ENCODE measurements at places on chromosomes 3 and 15.
A peak's percentile ranks its signal among the peaks of the same experiment; 100 is the strongest.

DNA sequence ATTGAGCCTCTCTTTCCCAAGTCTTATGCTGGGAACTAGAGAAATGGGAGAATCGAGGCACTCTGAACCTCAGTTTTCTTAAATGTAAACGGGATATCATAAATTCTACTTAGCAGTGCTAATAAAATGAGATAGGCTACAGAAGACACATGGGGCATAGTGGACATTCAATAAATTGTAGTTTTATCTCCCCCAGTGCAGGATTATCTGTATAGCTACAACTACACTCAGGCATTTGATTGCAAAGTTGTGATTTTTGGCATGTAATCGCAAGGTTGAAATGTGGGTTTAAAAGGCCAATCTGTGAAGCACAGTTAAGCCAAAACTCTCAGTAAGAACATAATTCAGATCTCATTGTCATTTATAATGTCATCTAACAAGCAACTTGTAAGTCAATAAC, 413.7 kb upstream of the LMCD1 start:
- DNase-seq = no peak

- peak; percentile 89 for DNase-seq
These were observed 18.8 kb downstream of the PSTPIP1 start for GRCh38 chr15:77013776-77014131.

- peak; percentile 30 for DNase-seq
These were observed 19.6 kb upstream of the TASOR start for GRCh38 chr3:56702490-56703315.

GRCh38 chr15:42730135-42730534, 6.8 kb downstream of the CDAN1 start:
- no peak for DNase-seq

- DNase-seq = no peak
These were observed 524.9 kb upstream of the PROK2 start for GRCh38 chr3:72309661-72310418.

DNA sequence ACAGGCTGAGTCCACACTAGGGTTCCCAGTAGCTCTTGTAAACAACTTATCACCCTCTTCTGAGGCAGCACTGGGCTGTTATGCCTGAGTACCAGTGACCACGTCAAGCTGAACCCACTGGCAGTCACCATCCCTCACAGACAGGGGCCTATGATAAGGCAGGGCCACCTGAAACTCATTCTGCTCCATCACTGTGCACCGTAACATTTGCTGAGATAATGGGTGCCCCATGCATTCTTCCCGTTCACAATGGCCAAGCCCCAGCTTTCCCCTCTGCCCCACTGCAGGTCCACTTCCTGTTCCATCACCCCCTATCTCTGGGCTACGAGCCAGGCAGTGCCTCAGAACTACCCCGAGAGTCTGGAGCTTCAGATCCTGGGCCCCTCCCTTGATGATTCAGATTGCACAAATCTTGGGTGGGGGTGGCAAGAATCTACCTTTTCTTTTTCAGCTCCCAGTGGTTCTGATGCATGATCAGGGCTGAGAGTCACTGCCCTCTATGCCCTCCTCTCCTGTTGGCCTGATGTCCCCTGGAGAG, 158.0 kb downstream of the RAB11A start:
- no peak for DNase-seq

- DNase-seq = no peak
These were observed 8.3 kb downstream of the LMCD1 start for GRCh38 chr3:8509961-8510360.

GRCh38 chr3:134336587-134336986, 37.7 kb downstream of the AMOTL2 start:
- DNase-seq = no peak

DNA sequence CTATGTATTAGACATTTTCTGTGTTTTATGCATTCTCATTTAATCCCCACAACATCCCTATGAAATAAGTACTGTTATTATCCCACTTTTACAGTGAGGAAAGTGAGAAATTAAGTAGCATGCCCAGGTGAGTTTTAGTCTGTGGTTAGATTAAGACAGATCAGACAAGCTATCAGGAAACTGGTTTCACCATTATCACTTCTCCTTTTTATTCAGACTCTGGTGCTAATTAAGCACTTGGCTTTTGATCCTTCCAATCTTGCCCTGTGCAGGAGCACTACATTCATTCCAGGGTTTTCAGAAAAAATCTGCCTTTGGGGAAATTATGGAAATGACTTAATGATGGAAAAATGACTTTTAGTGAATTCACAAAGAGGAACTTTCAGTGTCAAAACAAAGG, 115.2 kb downstream of the TMEM108 start:
- no peak for DNase-seq

GRCh38 chr3:129633751-129634481, 27.4 kb upstream of the PLXND1 start:
- no peak for DNase-seq

DNA sequence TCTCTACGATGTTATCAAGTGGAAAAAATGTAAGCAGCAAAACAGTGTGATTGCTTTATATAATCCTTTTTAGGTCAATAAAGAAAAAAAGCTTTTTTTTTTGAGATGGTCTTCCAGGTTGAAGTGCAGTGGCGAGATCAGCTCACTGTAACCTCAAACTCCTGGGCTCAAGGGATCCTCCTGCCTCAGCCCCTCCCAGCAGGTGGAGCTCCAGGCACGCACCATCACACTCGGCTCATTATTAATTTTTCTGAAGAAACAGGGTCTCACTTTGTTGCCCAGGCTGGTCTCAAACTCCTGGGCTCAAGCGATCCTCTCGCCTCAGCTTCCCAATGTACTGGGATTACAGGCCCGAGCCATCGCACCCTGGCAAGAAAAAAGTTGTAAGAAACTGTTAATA, 17.3 kb downstream of the RNF168 start:
- peak; percentile 30 for DNase-seq

DNA sequence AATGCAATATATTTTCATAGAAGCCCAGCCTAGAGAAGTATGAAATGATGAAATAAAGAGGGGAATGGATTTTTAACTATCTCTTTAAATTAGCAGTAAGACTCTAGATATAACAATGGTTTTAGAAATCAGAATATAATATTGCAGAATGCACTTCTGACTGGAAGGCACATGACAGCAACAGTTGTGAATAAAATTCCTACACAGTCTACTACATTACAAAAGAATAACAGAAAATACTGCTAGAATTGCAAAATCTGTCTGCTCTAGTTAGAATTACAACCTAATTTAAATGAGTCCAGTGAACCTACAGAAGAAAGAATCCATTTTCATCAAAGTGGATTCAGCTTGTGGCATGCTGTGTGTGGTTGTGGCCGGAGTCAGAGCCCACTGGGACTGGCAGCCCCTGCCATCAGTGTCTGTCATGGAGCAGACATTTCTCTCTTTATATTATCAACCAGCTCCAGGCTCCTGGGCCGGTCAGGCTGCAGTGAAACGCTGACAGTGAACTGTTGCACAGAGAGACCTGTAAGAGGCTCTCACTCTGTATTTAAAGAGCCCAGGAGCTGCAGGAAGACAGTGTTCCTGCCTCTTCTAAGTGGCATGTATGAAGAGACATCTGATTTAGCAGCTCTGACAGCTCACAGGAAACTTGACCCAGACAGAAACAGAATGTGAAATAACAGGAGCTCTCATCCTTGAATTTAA, 1523.8 kb upstream of the CADM2 start:
- no peak for DNase-seq

DNA sequence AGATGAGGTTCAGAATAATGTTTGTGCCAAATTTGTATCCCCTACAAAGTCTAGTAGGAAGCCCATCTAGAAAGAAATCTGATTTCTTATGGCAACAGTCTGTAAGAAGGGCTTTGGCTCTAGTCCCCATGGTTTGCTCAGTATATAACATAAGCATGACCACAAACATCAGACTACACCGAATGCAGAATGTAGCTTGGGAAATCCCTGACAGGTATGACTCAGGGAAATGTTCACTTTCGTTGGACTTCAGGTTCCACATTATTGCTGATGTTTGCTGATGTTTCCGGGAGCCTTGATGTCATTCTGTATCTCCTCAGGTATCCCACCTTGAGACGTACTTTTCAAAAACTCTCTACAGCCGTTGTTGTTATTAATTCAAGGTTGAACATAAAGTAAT, 304.4 kb upstream of the TGFBR2 start:
- DNase-seq = no peak

DNA sequence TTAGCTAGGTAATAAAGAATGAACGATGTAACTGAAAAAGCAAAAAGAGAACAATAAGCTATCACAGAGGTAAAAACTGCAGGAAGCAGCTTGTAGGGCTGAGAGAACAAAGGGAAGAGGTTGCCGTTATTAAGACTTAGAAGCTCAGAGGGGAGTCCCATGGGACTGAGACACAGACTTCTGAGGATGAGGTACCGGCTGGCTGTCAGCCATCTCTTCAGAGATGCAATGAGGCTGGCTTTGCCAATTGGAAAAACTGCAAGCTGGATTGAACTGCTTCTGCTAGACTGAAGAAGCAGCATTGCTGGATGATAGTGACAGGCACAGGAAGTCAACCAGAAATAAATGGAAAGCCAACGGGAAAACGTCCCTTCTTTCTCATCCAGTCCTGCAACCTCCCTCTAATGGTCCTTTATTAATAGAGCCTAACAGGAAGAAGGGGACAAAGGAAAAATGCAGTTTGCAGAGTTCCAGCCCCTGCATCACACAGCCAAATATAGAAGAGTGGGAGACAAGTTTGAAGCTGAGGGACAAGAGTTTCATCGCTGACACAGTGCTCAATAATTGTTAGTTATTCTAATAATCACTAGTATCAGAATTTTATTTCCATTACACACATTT, 21.1 kb upstream of the KLHL6 start:
- DNase-seq = no peak

DNA sequence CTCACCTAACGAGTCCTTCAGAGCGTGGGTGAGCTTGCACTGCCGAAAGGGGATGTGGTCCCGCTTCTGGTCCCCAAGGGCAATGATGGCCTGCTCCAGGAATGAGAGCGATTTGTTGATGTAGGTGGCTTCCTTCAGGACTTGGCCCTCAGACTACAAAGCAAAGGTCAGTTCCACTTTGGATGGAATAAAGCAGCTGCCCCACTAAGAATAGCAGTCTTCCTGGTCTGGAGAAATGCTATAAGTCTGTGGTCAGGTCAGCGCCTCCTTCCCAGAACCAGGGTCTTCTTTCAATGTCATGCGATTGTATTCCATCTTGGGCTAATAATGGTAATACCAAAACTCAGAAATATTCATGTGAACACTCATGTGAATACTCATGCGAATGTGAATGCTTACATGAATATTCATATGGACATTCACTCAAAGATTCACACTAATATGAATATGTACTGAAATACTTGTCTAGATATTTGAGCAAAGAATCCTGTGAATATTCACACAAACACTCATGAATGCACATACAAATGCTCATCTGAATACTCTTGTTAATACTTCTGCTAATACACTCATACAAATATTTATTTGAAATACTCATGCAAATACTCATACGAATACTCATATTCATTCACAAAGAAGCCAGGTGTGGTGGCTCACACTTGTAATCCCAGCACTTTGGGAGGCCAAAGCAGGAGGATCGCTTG, 16.7 kb downstream of the KIF9 start:
- DNase-seq = no peak

- no peak for DNase-seq
These were observed 75.7 kb downstream of the KLHL25 start for GRCh38 chr15:85718981-85719380.

DNA sequence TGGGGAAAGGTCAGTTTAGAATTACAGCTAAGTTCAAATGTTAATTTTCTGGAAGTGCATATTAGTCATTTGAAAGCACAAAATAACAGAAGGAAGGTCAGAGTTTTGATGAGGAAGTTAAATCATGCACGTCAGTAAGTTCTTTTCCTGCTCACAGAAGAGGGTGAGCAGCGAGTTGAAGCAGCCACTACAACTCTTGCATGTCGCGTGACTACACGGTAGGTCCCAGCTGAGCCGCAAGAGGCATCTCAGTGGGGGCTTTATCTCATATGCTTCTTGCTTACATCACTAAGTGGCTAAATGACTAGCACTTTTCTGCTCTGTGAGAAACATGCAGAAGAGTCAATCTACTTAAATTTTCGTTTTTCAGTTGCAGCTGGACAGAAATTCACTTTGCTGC, 21.3 kb upstream of the SEC62 start:
- DNase-seq = peak; percentile 34

DNA sequence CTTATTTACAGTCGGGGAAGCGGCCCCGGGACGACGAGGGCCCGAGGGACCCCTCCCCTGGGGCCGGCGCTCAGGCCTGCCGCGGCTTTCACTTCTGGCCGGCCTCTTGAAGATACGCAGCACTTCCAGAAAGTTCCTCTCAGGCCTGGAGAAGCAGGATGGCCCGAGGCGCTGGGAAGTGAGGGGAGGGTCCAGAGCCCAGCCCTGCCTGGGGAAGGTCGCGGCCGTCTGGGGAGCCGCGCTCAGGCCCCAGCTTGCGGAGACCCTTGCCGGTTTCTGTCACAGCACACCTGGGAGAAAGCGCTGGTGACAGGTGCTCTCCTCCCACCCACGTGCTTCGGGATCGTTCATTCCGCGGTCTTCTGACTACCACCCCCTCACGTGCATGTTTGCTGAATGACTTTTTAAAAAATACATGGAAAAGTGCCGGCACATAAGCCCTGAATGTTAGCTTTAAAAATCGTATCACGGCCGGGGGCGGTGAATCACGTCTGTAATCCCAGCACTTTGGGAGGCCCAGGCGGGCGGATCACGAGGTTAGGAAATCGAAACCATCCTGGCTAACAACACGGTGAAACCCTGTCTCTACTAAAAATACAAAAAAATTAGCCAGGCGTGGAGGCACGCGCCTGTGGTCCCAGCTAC, 727 bp upstream of the TM2D3 start:
- peak; percentile 20 for DNase-seq

DNA sequence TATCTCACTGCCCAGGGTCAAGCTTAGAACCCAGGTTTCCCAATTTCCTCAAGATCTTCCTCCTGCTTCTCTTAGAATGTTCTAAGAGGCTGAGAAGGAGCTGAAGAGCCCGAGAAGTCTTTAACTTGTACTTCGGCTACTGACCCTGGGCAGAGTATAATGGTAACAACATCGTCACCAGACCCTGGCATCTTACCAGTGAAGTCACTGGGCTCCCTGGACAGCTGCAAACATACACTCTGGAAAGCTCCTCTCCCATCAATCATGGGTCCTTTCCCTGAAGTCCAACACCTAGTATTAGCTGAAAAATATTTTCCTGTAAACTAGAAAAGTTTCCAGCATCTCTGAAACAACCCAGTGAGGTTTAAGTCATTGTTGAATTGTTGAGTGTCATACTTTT, 22.7 kb downstream of the CPEB1 start:
- no peak for DNase-seq

GRCh38 chr3:76834657-76835056, 205.2 kb upstream of the ROBO2 start:
- no peak for DNase-seq

DNA sequence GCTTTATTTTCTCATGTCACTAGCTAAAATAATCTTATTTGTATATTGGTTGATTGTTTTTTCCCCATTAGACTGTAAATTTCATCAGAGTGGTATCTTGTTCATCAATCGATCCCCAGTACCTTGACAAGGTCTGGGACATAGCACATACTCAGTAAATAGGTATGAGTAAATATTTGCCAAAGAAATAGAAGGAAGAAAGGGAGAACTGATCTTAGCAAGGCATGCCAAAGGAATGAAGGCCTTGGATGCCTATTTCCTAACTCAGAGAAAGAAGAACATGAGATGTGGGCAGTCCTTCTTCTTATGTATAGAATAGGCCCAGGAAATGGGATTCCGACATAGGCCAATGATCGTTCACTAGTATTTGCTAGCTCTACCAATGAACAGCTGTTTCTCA, 54.7 kb downstream of the ISL2 start:
- no peak for DNase-seq

All from activated CD4-positive, alpha-beta T cell treated with anti-CD3 and anti-CD28 coated beads, Interleukin-2, amount 50 U/mL, for 48 hours (primary cell).